ENCODE measurements at places on chromosomes 3 and 15.

- no peak for DNase-seq
Measured at GRCh38 chr3:196047391-196048030, 34.4 kb downstream of the TFRC start.

- no peak for DNase-seq
Measured at GRCh38 chr3:4752201-4753072, 226.8 kb upstream of the BHLHE40 start.

DNA sequence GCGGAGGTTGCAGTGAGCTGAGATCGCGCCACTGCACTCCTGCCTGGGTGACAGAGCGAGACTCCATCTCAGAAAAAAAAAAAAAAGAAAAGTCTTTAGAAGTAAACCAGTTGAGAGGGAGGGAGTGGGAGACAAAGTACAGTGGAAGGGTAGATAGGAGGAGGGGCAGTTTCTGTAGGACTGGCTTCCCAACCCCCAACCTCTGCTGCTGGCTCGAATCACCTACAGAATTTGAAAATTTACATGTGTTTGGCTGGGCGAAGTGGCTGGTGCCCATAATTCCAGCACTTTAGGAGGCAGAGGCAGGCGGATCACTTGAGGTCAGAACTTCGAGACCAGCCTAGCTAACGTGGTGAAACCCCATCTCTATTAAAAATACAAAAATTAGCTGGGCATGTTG is 24.1 kb upstream of the SEMA4B start:
- no peak for DNase-seq

DNA sequence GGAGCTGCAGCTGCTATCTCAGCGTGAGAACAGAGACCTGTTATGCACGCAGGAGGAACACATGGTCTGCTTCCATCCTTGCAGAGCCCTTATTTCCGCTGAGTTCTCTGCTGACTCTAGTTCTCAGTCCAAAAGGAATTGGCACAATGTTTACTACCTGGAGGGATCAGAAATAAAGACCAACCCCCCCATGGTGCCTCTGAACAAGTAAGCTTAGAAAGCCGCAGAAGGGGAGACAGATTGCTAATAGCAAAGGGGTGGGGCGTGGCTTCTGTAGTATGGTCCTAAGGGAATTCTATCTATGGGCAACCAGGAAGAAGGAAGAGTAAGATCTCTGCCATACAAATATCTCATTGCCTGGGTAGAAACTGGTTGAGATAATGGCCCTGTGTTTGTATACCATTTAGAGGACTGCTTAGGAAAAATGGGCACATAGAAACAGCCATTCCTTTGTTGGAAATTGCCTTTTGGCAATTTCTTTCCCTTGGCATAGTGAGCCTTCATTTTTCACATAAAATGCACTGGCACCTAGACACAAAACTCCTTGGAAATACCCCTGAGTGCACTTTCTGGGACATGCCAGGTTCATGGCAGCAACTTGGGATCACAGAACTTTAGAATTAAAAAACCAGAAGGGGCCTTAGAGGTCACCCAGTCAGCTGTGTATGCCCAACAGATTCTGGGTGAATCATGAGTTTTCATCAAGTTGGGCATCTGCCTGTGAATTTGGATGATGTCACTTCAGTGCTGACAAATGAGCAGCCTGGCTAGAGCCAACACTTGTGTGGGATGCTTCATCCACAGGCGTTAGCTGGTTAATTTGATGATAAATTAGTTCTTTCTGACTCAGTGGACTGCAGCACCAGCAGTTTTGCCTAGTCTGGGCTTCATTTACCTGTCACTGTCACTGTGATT is 57.4 kb upstream of the STXBP5L start:
- DNase-seq, result no peak

DNA sequence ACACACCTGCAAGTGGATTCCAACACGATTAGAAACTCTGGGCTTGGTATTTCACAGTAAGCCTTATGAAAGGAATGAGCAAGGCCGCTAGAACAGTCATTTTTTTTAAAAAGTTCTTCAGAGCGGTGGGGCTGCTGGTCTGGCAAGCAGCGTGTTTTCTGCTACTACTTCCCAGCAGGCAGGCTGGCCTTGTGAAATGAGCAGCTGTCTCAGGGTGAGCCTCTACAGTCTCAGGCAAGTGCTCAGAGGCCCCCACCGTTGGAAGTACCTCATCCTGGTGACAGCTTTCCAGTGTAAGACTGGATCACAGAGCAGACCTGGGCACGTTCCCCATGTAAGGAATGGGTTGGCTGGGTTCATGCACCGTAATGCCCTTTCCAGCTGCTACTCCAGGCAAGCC is 119.2 kb downstream of the LRIG1 start:
- DNase-seq, result no peak

DNA sequence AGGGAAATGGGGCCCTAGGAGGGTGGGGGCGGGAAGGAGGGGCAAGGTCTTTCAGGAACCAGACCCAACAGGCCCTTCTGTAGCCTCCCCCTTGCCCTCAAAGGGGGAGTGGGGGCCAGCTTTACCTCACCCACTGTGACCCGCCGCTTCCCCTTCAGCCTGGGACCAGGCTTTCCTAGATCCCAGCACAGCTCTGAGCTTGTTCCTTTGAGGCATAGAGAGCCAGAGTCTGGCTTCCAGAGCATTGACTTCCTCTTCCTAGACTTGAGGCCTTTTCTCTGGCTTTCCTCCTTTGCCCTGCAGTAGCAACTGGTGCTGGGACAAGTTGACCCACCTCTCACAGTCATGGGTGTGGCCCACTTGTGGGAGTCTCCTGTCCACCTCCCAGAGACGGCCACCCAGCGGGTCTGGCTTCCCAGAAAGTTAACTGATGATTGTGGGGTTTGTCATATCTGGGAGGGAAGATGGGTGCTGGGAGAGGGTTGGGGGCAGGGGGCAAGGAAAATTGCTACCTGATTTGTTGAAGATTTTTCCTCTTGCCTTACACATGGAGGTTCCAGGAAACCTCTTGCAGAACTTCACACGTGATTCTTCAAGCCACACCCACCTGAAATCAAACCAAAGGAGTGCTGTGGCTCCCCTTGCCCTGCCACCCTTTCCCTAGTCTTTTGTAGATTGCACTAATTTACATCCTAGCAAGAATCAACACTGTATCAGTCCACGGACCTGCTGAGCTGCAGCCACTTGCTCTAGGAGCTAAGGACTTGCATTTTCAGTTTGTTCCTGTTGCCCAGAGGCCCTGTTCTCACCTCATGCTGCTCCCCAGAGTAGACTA is 4.1 kb upstream of the CHST14 start:
- DNase-seq, result no peak

- DNase-seq, result no peak
Measured at GRCh38 chr15:62440362-62441105, 275.4 kb upstream of the C2CD4B start.

GRCh38 chr3:168850109-168850508 is 754.4 kb upstream of the GOLIM4 start:
- no peak for DNase-seq

GRCh38 chr3:194711913-194712312 is 26.2 kb downstream of the FAM43A start:
- no peak for DNase-seq

- DNase-seq, result no peak
Measured at GRCh38 chr3:135329479-135329878, 534.4 kb downstream of the EPHB1 start.

- DNase-seq, result no peak
Measured at GRCh38 chr15:63970621-63971426, 75.5 kb downstream of the DAPK2 start.

DNA sequence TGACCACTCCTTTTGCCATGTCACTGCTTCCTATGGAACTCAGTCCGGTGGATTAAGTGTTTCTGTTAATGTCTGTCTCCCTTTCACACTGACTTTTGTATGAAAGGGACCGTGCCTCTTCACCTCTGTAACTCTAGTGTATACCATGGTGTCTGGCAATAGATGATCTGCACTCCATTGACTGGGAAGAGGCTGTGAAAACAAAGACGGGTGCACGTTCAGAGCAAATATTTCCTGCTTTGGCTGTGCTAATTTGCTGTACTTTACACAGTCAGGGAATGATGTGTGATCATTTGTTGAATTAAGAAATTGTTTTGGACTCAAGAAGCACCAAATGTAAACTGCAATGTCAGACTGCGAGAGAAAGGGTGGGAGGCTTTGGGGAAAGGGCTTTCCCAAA is 315.2 kb downstream of the RORA start:
- DNase-seq, result no peak

DNA sequence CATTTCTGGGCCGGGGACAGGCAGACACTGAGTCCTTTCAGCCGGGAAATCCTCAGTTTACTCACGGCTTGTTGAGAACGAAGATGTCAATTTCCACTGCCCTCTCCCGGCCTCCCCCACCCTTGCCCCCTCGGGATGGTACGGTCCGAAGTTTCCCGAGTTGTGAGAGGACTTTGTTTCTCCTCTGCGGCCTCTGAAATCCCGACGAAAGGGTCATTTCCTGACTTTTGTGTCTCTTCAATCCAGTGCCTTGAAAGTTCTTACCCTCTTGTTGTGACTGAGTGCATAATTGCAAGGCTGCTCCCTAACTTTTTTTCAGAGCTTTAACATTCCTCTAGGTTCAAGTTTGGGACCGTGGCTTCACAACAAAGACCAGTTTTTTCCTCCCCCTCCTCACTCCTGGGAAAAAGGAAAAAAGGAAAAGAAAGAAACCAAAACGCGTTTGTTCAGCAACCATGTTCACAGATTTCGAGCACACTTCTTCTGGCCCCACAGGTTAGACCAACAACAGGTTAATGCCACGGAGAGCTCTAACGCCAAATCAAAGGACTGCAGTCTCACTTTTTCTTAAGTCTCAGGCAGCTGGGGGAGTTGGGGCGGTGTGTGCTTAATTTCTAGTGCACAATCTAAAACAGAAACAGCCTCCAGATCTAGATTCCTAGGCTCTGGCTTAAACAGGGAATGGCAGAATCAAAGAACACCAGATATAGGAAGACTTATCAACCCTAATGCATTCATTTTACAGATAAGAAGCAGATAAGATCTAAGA is 138.9 kb downstream of the TMCO5A start:
- no peak for DNase-seq

DNA sequence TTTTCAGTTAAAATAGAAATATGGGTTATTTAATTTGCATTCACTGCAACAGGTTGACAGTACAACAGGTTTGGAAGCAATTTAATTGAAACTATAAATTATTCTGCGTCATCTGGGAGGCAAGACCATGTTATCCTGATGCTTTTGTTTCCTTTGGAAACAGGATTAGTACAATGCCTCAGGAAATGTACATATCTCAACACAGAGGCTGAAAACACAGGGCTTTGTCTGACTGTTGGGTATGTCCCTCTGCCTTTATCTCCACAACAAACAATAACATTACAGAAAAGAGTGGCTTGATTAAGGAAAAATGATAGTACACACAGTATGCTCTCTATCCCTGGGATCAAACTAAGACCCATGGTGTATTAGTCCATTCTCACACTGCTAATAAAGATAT is 95.7 kb downstream of the KCNMB2 start:
- DNase-seq, result no peak

DNA sequence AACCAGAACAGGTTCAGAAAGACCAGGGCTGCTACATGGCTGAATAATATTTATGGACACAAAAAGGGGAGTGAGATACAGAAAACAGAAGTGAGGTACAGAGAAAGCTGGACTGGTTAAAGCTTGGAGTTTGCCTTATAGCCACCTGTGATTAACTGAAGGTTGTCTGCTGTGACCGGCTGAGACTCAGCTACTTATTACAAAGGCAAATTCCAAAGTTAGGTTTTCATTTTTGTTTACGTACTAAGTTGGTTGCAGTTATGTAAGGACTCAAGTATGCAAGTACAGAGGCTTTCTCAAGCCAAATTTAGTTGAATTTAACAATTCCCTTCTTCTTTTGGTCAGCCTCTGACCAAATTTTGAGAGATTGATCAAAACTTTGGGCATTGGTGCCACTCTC is 264.6 kb downstream of the THSD4 start:
- no peak for DNase-seq

DNA sequence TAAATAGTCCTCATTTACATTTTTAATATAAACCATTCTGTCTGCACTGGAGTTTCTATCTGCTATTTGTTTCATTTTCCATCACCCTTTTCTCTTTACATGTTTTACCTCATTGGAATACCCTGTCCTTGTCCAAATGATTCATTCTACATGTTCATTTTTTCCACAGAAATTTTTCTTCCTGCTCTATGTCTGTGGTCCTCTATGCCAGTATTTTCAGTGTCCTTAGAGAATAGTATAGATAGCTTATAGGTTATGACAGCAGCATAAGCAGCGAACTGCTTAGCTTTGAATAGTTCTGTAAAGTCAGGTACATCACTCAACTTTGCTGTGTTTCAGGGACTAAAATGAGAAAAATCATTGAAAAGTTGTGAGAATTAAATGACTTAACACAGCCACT is 742.3 kb upstream of the CBLB start:
- DNase-seq, result no peak

DNA sequence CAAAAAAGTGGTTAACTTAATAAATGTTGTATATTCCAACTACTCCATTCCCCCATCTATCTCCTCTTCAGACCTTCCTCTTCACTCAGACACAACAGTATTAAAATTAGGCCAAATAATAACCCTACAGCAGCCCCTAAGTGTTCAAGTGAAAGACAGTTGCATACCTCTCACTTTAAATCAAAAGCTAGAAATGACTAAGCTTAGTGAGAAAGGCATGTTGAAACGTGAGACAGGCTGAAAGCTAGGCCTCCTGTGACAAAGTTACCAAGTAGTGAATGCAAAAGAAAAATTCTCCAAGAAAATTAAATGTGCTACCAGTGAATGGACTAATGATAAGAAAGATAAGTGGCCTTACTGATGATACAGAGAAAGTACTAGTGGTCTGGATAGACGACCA is 71.7 kb downstream of the ANKRD28 start:
- no peak for DNase-seq

GRCh38 chr3:73284472-73284871 is 223.0 kb downstream of the EBLN2 start:
- DNase-seq, result no peak

DNA sequence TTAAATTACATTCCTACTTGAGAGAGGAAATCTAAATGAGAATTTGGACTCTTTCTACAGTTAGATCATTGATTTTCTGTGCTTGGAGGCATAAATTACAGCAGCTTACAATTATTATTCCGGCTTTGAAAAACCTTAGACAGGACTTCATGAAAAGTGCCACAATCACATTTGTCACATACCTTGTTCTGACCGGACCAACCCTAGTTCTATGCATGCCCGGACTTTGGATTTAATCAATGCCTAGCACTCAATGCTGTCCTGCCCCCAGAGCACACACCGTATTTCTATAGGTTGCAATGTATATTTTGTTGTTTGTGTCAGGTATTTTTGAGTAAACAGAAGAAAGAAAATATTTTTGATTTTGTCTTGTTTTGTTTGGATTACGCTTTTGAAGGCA is 424.7 kb upstream of the PDZRN3 start:
- DNase-seq, result no peak

- no peak for DNase-seq
Measured at GRCh38 chr3:9786825-9787669, 5.2 kb downstream of the TADA3 start.

- no peak for DNase-seq
Measured at GRCh38 chr3:159174715-159175692, 373.1 kb downstream of the MFSD1 start.

- no peak for DNase-seq
Measured at GRCh38 chr3:193346259-193346658, 32.3 kb downstream of the ATP13A5 start.

Measured in stimulated activated naive CD4-positive, alpha-beta T cell (primary cell).